H1 (cell line): ENCODE measurements at places on chromosomes 3 and 15. TPM values are rescaled to one million over a fixed set of nuclear protein-coding genes. Genes with fewer than 3 reads are reported as not detected.

- no peak for DNase-seq
Observed at GRCh38 chr3:190013943-190014924, 106.5 kb downstream of the P3H2 start.

- DNase-seq: no peak
Observed at GRCh38 chr3:757711-758110, 335.1 kb upstream of the CNTN6 start.

DNA sequence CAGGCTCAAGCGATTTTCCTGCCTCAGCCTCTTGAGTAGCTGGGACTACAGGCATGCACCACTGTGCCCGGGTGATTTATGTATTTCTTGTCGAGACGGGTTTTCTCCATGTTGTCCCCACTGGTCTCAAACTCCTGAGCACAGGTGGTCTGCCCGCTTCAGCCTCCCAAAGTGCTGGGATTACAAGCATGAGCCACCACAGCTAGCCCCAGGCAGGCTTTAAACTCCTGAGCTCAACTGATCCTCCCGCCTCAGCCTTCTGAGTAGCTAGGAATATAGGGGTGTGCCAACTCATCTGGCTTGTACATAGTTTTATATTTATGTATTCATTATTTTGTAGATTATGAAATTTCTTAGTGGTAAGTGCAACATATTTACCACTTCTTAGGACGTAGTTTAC is 198.8 kb upstream of the MCTP2 start:
- no peak for DNase-seq

DNA sequence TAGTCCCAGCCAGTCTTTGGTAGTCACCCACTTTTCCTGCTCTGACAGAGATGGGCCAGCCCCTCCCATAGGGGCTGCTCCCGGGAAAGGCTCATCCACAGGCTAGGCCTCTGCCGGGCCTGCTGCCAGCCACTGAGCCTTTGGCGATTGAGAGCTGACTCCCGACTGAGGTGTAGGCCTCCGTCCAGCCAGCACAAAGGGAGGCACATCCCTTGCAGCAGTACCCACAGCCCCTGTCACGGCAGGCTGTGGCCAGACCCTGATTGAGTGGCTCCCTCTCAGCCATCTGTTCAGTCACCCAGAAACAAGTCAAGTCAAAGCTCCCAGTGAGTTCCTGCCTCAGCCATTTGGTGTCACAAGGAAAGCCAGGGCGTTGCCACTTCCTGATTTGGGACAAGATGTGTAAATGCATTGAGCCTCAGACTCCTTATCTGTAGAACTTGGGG is 6.2 kb upstream of the PAK6 start:
- peak; percentile 47 for DNase-seq

DNA sequence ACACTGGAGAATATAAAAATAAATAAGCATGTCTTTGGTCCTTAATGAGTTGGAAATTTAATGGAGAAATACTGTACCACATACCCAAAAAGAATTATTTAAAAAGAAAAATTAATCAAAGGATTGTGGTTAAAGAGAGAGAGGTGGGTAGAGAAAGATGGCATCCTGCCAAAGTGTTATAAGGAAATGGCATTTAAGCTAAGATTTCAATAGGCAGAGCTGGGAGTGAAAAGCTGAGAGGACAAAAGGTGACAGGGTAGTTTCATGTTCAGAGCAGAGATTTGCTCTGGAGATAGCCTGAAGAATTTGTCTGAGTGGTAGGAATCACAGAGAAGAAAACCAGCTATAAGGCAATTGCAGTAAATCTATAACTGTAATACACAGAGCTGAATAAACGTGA is 181.0 kb downstream of the SI start:
- DNase-seq: no peak

GRCh38 chr3:14797731-14798130 is 21.0 kb upstream of the FGD5 start:
- DNase-seq: no peak

DNA sequence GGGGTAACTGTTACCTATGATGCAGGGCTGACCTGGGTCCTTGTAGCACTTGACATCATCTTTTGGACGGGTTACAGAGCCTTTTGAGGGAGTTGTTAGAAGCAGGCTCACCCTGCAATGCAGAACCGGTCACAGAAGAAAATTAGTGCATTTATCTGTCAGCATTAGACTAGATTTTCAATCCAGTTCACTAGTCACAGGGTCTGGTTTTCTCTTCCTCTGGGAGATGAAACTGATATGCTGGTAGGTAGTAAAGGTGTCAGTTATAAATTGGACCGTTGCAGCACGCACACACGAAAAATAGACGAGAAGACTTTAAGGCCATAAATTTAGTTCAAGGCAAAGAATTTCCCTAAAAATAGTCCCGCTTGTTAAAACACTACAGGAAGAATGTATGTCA is 532.3 kb upstream of the ATP11B start:
- DNase-seq: no peak

- peak; percentile 100 for DNase-seq
Observed at GRCh38 chr3:50272911-50273688, 4.2 kb downstream of the SEMA3B start.

DNA sequence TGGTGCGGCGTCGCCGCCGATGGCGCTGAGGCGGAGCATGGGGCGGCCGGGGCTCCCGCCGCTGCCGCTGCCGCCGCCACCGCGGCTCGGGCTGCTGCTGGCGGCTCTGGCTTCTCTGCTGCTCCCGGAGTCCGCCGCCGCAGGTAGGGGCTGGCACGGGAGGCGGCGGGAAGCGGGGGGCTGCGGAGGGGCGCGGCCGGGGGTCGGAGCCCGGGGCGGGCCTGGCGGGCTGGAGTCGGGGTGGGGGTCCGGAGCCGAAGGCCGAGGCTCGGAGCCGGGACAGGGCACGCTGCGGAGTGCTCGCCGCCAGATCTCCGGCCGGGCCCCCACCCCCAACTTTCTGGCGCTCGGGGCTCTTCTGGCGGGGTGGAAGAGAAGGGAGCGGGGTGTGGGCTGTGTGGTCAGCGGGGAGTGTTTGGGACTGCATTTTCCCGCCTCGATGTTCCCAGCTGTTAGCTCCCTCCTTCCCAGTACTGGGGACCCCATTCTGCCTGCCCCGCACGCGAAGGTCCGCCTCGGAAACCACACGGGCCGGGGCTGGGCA is 299 bp downstream of the TYRO3 start:
- peak; percentile 60 for DNase-seq

DNA sequence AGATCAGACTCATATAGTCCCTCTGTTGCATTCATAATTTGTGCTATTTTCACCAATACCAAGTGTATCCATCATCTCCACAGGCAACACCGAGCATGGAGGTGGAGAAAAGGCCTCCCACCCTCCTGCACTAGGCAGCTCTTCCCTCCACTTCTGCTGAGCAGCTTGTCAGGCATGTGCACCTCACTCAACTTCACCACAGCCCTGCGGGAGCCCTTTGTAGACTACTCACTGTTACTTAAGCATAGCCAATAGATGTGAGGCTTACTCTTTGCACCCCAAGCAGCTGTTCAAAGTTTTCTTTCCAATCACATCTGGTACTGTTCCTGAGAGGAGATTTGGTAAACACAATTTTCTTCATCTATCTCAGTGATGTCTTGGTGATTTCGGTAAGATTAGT is 16.9 kb upstream of the GUCA1C start:
- no peak for DNase-seq

DNA sequence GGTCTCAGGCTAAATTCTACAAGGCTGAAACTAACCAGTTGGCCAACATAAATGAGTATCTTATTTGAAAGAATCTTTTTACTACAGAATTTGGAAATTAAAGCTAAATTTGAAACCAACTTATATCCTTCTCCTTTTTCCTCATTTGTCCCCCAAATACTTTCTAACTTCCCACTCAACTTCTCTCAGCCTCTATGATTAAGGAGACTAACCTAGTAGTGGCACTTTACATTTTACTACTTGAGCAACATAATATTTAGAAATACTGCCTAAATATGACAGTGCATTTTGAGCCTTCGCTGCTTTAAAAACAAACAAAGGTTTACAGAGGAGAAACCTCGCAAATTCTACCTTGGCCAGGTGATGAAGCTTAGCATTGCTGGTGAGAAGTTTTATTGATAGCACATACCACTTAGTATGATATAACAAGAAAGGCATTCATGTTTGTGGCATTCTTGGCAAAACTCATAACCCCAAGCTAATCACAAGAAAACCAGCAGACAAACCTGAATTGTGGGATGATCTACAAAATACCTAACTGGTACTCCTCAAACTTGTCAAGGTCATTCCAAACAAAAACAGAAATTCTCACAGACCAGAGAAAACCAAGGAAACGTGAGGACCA is 432.1 kb upstream of the CFAP20DC start:
- DNase-seq: no peak

- no peak for DNase-seq
Observed at GRCh38 chr15:52337198-52337853, 41.7 kb upstream of the MYO5C start.

GRCh38 chr15:70014860-70015490 is 82.7 kb downstream of the TLE3 start:
- DNase-seq: peak; percentile 51

DNA sequence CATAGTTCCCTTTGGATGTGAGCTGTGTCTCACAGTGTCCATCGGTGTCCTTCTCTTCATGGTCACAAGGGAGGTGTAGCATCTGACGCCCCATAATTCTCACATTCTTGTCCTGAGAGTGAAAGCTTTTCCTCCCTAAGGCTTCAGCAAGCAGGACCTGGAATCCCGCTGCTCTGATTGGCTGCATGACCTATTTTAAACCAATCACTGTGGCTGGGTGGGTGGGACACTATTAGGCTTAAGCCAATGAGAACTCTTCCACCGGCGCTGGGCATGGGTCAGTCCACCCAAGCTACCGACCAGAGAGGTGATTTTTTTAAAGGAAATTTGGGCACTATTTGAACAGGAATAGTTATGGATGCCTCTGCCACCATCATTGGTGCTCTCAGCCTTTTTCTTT is 385.9 kb downstream of the MFSD1 start:
- DNase-seq: no peak

GRCh38 chr15:42826251-42826890 is 89.4 kb upstream of the CDAN1 start:
- no peak for DNase-seq

DNA sequence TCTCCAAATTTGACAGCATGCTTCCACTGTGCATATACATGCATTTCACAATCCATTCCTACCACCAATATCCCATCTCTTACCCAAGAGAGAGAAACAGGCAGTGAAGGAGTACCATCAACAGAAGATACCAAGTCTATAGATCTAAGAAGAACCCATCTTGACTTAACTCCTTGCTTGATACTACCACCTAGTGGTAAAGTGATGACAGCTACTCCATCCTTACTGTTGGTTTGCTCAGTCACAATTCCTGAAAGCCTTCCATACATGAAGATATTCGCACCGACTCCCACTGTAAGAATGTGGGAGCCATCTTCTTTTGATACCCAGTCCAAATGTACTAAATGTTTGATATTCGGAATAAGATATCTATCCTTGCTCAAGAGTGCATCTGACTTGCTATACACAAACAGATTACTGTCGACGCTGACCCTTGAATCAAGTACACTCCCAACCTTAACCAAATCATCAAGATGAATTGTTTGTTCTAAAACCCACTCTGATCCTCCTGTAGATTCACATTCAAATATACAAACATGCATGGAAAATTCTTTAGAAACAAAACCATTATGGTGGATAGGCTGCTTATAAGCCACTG is 123.1 kb downstream of the DMXL2 start:
- DNase-seq: no peak

- no peak for DNase-seq
Observed at GRCh38 chr15:100259266-100259665, 82.5 kb downstream of the ADAMTS17 start.

DNA sequence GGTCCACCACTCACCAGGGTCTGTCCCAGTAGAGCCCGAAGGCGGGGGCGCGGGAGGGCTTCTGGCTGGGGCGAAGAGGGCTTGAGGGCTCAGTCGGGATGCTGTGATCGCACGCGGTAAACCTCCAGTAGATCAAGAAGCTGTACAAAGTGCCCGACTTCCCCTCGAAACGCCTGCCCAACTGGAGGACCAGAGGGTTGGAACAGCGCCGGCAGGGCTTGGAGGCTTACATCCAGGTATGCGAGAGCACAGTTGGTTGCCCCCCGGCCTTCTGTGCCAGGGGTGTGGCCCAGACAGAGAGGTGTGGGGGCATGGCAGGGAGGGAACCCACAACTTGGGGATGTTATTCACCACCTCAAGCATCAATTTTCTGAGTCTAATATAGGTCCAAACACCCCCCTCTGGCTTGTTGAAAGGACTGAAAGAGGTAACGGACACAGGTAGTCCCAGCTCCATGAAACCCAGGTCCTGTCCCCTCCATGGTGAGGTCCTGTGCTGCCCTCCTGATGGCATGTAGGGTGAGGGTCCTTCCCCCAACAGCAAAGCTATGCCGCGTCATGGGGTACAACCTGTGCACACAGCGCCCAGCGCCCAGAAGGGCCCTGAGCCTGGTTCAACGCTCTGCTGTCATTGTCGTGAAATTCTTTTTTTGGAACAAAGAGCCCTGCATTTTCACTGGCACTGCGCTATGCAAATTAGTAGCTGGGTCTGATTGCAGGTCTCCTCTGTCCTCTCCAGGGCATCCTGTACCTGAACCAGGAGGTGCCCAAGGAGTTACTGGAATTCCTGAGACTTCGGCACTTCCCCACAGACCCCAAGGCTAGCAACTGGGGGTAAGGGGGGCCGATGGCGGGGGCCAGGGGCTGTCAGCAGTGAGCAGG is 1.2 kb downstream of the SNX22 start:
- DNase-seq: peak; percentile 68

DNA sequence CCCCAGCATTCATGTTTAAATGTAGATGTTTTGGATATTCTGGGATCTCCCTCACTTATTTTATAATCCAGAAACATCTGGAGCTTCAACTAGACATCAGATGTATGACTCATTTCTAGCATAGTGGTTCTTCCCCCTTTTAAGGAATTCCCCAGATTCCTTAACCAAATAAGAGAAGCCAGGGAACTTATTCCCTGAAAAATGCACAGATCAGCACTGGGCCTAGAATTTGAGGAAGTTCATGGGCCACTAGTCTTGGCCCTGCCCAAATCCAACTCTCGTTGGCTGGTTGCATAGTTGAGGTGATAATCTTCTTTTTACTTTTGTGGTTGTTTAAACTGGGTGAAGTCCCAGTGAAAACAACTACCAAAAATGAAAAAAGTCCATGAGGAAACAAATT is 20.4 kb downstream of the RARRES1 start:
- DNase-seq: no peak

The GOLGA8S gene
- total RNA-seq: 0.11 and 0.17 TPM in 2 replicates

The DNAJC19 gene
- total RNA-seq: 82.2 and 90.9 TPM in 2 replicates

The CMTM8 gene
- total RNA-seq: 10.5 and 11.7 TPM in 2 replicates

The SLC27A2 gene
- total RNA-seq: 5.8 TPM in 2 replicates
